ENCODE measurements at places on chromosomes 1 and 21.

GRCh38 chr1:118159569-118159968 lies 25.5 kb downstream of the SPAG17 start:
- DNase-seq, result no peak

DNA sequence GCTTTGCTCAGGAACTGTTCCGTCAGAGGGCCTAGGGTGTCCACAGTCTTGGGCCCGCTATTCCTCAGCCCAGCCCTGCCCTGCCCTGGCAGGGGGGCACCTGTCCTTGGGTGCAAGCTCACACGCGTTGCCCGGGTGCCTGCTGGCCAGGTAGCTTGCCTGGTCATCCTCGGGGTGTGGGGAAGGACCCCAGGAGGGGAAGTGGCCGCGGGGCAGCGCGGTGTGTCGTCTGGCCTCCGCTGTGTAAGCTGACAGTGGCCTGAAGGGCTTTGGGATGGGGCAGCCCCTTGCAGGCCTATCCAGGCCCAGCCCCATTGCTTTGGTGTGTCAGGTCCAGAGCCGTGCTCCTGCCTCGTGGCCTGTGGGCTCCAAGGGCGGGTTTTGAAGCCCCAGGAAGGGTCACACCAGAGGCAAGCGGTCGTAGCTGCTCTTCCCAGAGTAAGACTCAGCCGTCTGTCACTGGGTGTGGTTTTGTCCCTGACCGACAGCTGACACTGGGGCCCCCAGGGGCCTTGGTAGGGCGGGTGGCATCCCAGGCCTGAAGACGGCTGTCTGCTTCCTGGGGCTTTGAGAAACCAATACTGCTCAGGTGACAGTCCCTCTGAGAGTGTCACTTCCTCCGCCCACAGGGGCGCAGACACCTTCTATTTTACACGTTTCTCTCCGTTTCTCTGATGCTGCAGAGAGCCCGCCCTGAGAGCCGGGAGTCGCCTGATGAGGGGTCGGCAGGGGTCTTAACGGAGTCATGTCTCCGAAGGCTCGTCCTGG lies 72.1 kb downstream of the SKI start:
- no peak for DNase-seq

- DNase-seq, result no peak
Measured at GRCh38 chr1:227607336-227607898, 44.1 kb downstream of the ZNF678 start.

- DNase-seq, result peak; percentile 41
Measured at GRCh38 chr1:65255656-65256050, 53.7 kb upstream of the DNAJC6 start.

DNA sequence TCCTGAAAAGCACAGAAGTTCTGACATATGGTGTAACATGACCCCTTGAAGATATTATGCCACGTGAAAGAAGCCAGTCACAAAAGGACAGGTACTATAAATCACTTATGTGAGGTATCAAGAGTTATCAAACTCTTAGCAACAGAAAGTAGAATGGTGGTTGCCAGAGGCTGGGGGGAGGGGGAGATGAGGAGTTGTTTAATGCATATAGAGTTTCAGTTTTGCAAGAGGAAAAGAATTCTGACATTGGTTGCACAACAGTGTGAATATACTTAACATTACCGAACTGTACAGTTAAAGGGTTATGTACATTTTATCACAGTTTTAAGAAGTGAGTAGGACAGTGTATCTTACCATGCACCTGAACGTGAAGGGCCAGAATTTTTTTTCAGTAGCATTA lies 80.0 kb downstream of the USP25 start:
- no peak for DNase-seq

GRCh38 chr1:65539266-65540131 lies 119.0 kb downstream of the LEPR start:
- no peak for DNase-seq

DNA sequence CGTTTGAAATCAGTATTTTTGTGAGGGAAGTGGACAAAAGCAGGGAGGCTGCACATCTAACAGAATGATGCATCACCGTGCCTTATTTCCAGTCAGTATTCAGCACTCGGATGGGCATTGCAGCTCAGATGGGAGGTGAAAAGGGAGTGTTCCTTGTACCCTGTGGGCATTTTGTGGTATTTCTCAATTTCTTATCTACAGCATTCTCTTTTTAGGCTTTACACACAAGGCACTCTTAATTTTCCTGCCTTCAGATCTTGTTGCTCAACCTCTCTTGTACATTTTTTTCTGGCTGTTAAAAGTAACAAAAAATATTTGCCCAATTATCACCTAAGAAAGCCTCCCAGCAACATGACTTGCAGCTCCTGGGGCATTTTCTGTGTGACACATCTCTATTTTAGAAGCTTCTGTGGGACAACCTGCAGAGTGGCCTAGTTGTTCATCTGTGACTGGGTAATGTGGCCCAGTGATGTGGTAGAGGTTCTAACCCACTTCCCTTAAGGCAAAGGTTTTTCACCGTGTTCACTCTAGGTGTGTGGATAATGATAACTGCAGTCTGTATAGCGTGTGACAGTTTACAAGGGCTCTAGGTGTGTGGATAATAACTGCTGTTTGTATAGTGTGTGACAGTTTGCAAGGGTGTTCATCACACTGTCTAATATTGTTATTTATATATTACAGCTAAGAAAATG lies 257.2 kb downstream of the PTGER3 start:
- no peak for DNase-seq

GRCh38 chr1:220544901-220545303 lies 17.0 kb downstream of the MARK1 start:
- DNase-seq, result no peak

DNA sequence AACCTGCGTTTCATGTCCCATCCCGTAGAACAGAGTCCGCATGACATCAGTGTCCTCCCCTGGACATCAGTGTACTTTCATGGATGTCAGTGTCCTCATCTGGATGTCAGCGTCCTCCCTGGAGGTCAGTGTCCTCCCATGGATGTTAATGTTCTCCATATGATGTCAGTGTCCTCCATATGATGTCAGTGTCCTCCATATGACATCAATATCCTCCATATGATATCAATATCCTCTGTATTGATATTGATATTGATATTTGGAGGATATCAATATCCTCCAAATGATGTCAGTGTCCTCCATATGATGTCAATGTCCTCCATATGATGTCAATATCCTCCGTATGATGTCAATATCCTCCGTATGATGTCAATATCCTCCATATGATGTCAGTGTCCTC lies 284.9 kb downstream of the AJAP1 start:
- DNase-seq, result no peak

- peak; percentile 79 for DNase-seq
Measured at GRCh38 chr1:113835686-113836290, 23.5 kb upstream of the RSBN1 start.

DNA sequence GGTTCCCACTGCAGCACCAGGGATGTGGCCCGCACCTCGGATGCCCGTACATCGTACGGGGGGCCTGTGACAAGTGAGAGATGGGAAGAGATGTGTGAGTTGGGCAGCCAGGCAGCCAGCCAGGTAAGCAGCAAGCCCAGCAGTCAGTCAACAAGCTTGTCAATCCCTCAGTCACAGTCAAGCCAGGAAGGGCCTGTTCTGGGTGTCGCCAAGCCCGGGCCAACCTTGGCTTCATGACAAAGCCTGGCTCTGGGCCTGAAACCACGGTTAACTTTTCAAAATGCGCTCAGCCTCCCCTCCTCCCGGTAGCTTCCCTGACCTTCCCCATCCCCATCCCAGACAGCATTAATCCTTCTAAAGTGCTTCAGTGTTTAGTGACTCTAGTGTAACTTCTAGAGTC lies 31.8 kb downstream of the MYOM3 start:
- no peak for DNase-seq

DNA sequence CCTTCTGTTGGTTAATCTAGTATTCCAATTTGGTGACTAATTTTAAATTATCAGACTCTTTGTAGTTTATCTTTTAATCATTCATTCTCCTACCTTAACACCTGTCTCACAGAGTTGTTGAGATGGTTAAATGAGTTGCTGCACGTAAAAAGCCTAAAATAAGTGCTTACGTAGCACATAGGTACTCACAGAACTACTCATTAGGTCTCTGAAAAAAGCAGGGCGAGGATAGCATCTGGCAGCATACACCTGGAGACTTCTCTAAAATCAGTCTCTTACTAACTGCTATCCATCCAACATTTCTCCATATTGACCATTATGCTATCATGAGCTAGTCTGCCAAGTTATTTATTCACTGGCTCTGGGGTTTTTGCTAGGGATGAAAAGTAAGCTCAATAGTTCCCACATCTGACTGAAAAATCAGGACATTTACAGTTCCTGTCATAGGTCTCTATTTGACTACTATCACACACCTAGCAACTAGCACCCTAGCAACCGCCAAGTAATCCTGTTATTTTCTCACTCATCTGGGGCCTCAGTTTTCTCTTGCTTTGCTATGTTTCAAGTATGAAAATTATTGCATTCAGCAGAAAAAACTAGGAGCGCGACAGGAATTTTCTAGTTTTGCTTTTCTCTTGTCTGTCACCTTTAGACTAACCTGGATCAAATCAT lies 11.2 kb downstream of the CSDE1 start:
- DNase-seq, result no peak

DNA sequence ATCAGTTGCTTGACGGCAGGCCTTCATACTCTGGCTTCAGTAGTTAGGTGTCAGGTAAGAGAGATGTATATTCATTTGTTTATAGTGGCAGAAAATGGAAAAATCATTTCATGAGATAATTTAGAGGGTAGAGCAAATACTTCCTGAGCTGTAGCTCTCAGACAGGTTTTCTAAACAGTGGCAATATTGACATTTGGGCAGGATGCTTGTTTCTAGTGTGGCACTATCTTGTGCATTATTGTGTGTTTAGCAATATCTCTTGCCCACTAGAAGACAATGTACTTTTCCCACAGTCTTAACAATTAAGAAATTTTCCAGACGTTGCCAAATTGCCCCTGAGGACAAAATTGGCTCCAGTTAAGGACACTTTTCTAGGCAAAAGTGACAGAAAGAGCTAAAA lies 1143.1 kb downstream of the PLA2G4A start:
- no peak for DNase-seq

GRCh38 chr1:46043458-46044017 lies 88.9 kb downstream of the PIK3R3 start:
- DNase-seq, result no peak

GRCh38 chr1:31707711-31708110 lies 3.9 kb upstream of the COL16A1 start:
- DNase-seq, result no peak

DNA sequence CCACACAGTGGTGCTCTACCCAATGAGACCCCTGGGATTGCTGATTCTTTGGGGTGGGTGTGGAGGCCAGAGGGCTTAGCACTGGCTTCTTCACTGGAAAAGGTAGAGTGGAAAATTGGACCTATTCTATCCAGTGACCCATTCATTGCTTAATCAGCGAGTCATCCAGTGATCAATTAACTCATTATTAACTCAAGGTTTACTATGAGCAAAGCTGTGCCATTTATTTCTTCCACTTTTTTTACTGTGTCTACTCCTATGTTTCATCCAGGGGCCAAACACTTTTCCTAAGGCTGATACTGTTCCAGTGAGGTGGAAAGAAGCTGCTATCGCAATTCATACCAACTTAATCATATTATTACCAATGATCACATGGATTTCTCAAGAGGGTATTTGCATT lies 363.9 kb downstream of the RPS6KC1 start:
- no peak for DNase-seq

DNA sequence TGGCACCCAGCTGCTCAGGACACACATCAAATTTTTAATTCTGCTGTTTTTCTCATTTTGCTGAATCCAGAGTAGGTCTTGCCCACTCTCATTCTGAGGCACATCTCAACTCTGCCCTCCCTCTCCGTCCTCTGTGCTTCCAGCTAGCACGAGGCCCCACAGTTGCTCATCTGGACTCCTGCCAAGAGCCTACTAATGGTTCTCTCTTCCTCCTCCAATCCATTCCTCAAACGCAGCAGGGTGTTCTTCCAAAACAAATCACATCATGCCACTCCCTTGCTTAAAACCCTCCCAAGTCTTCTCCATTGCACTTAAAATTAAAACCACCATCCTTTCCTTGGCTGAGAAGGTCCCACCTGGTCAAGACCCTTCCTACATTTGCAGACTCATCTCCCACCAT lies 49.8 kb upstream of the SCAF4 start:
- DNase-seq, result no peak

DNA sequence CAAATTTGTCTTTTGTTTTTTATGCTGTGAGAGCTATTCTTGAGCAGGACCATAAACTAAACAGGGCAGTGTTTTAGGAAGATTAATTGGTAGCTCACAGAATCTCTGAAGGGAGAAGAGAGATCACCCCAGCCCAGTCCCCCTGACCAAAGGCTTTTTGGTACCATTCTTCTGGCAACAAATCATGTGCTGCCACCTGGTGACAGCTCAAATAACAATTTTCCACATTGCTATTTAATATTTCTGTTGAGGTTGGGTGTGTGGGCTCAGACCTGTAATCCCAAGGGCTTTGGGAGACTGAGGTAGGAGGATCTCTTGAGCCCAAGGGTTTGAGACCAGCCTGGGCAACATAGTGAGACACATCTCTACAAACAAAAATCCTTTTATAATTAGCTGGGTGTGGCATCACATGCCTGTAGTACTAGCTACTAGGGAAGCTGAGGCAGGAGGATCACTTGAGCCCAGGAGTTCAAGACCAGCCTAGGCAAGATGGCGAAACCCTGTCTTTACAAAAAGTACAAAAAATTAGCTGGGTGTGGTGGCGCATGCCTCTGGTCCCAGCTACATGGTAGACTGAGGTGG lies 2.2 kb upstream of the TESK2 start:
- peak; percentile 76 for DNase-seq

- no peak for DNase-seq
Measured at GRCh38 chr1:67031121-67031858, 22.7 kb downstream of the SLC35D1 start.

DNA sequence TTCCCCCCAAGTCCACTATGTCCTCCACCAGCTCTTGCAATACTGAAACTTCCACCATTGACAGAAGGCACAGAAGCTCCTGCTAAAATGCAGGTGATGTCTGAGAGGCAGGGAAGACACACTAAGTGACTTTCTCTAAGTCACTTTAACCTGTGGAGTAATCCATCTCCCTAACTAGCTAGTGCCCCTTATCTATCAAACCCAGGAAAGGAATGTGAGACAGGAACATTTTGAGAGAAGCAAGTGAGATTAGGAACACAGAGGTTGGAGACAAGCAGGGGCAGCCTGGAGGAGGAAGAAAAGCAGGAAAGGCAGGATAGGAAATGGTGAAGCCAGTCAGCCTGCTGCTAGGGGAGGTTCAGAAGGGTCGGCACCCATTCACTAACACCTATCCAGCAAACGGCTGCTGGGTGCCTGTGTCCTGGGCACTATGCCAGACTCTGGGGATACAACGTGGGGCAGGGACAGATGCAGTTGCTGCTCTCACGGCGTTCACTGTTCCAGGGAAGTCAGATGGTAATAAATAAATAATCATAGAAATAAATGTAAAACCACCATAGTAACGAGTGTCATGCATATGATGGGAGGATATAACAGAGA lies 7.0 kb downstream of the GPA33 start:
- DNase-seq, result no peak
